Activated CD4-positive, alpha-beta T cell treated with anti-CD3 and anti-CD28 coated beads, Interleukin-2, amount 50 U/mL, for 48 hours (primary cell): ENCODE measurements at places on chromosomes 3 and 15.

- DNase-seq = no peak
Measured at GRCh38 chr15:29018120-29018805, 132.5 kb downstream of the APBA2 start.

DNA sequence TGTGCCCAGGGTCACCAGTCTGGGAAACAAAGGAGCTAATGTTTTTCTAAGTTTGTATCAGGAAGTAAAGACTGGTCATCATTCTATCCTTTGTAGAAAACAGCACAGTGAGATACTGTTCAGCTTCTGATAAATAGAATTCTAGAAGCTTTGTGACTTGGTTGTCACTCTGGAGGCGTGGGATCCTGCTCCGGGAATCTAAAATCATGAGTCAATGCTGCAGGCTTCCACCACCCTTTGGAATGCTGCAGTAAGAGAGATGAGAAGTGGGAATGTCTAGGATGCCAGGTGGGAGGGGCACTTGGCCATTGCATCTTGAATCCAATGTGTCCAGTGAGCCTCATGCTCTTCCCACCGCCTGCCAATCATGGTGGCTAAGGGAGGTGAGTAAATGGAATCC lies 40.9 kb downstream of the SAMMSON start:
- DNase-seq = no peak

GRCh38 chr15:68333775-68334470 lies 56.4 kb downstream of the FEM1B start:
- DNase-seq = no peak

- no peak for DNase-seq
Measured at GRCh38 chr3:191051037-191051436, 148.0 kb upstream of the OSTN start.

- DNase-seq = no peak
Measured at GRCh38 chr15:49412797-49413196, 10.2 kb upstream of the FGF7 start.

GRCh38 chr3:187243933-187244524 lies 46.7 kb downstream of the RTP1 start:
- DNase-seq = no peak

GRCh38 chr15:99434506-99435112 lies 131.2 kb upstream of the MEF2A start:
- no peak for DNase-seq

DNA sequence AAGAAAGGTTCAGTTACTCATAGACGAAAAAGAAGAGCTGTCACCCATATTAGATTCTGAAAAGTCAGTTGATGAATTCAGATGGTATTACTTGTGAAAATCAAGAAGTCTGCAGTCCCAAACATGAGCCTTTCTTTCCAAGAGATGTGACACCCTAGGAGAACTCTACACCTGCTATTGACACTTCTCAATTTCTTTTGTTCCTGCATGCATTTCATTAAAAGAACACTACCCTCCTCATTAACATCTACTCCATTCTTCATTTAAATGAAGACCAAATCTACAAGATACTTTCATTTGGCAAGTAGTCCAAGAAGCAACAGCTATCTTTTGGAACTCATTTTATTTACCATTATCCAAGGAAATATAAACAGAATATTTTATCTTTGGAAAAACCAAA lies 6.6 kb downstream of the GABRB3 start:
- DNase-seq = no peak

- DNase-seq = no peak
Measured at GRCh38 chr3:151206201-151206600, 3.2 kb upstream of the GPR171 start.

DNA sequence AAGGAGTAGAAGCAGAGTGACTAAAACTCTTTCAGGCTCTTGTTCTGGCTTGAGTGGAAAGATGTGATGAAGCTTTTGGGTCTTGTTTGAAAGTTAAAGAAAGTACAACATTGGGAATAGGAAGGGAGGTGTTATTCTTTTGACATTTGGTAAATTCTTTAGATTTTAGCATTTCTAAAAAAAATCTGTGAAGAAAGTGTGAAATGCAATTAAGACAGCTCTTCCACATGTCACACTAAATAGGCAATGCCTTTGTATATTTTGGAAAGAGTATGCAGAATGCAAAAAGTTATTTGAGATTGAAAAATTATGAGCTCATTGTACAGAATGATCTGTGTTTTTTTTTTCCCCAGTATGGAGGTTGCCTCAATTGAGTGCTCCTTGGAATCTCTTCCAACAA lies 532.2 kb upstream of the DPPA4 start:
- DNase-seq = no peak

GRCh38 chr3:157618075-157618760 lies 115.0 kb upstream of the VEPH1 start:
- no peak for DNase-seq

- no peak for DNase-seq
Measured at GRCh38 chr15:73655724-73656123, 22.5 kb upstream of the NPTN start.

DNA sequence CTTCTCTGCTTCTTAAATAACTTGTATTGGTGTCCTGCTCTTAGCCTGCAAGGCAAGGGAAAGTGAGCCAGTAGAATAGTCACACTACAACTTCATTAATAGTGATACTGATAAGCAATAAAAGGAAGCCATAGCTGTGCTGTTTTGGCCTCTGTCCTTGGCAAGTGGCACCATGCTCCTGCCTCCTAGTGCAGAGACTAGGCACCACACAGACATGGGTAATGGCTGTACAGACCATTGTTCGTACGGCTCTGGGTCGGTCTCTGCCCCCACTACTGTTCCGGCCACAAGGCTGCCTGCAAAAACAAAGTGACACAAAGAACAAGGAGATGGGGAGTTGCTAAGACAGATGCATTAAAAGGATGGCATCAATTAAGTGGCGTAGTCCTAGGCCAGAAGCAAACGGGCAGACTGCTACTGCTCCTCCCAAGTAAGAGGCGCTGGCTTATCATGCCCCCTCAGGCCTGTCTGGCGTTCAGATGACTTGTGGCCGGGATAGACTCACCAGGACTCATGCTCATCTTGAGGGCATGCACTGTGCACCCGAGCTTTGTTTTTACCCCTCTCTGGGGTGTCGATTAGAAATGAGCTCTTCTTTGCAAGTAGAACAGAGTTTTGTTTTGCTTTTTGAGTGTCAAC lies 75.6 kb downstream of the TRAK1 start:
- no peak for DNase-seq
